Fibroblast of upper back skin (primary cell): ENCODE measurements at places on chromosomes 11 and 22.

GRCh38 chr11:101915791-101916291, 481 bp downstream of the ANGPTL5 start:
- peak; percentile 20 for DNase-seq

DNA sequence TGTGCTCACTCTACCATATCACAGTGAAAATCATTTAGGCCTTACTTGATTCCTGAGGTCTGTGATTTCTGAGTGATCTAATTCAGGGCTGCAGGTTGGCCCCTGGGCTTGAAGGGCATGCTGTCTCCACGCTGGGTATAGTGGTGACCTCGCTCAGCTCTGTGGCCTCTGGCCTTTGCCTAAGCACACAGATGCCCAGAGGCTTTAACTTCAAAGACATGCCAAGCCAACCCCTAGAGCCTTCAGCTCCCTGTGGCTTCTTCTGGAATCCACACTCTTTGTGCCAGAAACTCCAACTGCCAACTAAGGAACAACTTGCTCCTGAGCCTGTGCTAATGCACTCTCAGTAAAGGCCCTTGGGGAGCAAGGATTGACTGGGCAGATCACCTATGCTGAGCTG, 232.6 kb upstream of the MPPED2 start:
- DNase-seq = no peak

- DNase-seq = no peak
These were observed 1.9 kb downstream of the SMTNL1 start for GRCh38 chr11:57539342-57539741.

DNA sequence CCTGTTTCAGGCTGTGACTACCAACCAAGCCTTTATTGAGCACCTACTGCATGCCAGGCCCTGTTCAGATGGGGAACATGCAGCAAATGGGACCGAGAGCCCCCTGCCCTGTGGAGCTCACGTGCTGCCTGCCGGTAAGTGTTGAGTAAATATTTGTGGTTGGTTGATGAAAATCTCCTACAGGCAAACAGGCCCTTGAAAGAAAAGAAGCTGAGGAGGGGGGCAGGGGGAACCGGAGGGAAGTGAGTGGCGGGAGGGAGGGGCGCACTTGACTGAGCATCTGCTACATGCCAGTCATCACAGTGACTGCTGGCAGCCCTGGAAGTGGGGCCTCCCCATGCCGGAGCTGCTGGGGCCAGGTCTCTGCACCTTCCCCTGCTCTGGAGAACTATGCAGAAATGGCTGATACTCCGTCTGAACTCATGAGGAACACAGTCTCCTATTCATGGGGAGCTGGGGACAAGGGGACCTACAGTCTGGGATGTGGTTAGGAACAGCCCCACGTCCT, 34.2 kb downstream of the MACROD1 start:
- DNase-seq = no peak

DNA sequence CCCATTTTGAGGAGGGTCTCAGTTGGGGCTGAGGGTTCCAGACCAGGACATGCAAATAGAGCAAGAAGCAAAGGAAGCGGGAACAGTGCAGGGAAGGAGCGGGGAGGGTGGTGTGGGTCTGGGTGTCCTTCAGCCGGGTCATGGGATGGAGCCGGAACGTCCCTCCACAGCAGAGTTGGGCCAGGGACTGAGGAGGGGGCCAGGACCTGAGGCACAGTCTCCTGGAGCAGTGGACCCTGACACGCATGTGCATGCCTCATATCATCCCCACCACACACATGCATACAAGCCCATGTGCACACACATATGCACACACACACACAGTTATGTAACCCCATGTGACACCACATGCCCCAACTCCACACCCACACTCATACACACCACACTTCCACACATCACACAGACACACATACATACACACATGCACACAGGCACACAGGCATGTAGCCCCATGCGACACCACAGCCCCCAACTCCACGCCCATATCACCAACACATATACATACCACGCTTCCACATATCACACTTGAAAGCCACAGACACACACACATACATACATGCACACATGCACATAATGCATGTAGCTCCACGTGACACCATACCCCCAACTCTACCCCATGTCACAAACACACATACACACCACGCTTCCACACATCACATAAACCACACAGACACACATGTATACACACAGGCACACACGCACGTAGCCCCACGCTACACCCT, 1026.6 kb downstream of the BRD1 start:
- DNase-seq = no peak
